Kidney (tissue), 22 donors: ENCODE measurements at places on chromosomes 2 and 18. TPM values are rescaled to one million over a fixed set of nuclear protein-coding genes. Genes with fewer than 3 reads are reported as not detected.
A peak's percentile ranks its signal among the peaks of the same experiment; 100 is the strongest.

GRCh38 chr18:22489704-22490103, 72.0 kb upstream of the CTAGE1 start:
- no peak for DNase-seq

DNA sequence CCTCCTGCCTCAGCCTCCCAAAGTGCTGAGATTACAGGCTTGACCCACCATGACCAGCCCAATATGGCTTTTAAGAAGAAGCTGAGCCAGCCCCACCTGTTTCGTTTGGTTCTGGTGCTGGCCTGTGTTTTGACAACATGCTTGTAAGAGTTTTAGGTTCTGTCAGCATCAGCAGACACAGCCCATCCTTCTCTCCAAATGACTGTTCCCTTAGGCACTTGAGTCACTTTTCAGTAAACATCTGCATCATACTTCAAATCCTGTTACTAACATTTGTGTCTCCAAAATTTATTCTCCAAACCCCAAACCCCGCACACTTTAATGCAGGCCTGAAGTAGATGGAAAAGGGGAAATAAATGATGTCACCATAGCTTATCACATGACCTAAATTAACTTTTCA, 1118.5 kb downstream of the TSN start:
- no peak for DNase-seq

- DNase-seq, result no peak
Observed at GRCh38 chr2:136482966-136483365, 282.4 kb upstream of the THSD7B start.

DNA sequence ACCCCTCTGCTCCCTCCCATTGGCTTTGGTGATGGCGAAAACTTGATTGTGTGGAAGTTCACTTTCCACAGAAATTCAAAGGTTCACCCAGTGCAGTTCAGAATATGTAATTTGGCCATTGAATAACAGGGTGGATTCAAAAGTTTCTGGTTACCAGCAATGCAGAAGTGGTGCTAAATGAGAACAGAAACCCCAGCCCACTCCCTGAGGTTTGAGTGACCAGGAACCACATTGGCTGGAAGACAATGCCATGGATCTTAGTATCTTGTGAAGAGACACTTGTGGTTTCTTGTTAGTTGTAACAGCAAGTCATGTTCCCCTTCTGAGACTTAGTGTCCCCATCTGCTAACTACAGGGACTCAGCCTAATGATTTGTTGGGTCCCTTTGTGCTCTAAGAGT, 49.8 kb downstream of the QPCT start:
- no peak for DNase-seq

DNA sequence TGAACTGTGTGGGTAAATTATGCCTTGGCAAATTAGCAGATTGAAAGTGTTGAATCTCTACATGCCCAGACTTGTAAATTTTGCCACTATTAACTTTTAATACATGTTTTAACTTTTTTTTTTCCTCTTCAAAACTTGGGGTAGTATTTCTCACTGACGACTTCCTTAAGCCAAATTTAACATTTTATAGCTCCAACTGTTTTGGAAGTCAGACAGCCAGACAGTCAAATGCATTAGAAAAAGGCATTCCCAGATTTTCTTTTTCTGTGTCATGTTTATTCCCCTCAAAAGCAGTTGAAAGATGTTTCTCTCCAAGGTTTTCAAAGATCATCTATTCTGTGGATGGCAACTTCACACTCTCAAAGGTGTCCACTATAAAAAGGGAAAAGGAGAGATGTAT, 226.8 kb upstream of the FN1 start:
- no peak for DNase-seq

DNA sequence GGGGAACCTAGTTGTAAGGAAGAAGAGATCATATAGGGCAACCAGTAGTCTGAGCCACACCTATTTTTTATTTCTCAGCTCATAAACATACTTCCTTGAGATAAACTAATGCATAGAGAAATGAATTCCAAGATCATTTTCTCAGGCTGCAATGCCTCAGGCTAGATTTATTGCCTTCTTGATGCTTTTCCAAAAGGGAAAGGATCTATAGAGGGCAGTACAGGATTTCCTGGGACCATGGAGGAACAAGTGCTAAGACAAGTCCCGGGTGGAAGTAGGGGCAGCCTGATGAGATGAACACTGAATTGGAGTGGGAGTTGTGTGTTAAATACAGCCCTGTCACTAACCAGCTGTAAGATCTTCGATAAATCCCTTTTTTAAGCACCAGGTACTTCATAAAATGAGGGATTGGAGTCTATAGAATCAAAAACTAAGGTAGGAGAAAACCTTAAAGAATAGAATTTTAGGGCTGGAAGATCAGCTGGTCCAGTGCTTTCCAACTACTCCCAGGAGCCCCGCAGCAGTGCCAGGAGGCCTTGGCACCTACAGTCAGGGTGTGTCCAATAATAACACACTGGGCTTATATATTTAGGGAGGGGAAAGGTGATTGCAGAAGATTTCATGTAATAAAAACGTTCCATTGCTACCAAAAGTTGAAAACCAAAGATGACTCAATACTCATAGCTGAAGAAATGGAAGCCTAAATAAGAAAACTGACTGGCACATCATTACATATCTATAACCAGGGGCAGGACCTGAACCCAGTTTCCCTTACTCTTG, 58.1 kb downstream of the SERTAD2 start:
- DNase-seq, result peak; percentile 67

GRCh38 chr18:60377778-60378469, 5.3 kb upstream of the MC4R start:
- no peak for DNase-seq

GRCh38 chr2:108893277-108893676, 95.7 kb downstream of the EDAR start:
- no peak for DNase-seq

- no peak for DNase-seq
Observed at GRCh38 chr2:112680666-112681101, 34.9 kb downstream of the SLC20A1 start.

GRCh38 chr2:18626958-18627650, 37.7 kb upstream of the NT5C1B start:
- DNase-seq, result no peak

GRCh38 chr2:241211276-241211675, 22.8 kb downstream of the ANO7 start:
- no peak for DNase-seq

GRCh38 chr2:100004959-100005387, 137.4 kb downstream of the AFF3 start:
- peak; percentile 64 for DNase-seq

DNA sequence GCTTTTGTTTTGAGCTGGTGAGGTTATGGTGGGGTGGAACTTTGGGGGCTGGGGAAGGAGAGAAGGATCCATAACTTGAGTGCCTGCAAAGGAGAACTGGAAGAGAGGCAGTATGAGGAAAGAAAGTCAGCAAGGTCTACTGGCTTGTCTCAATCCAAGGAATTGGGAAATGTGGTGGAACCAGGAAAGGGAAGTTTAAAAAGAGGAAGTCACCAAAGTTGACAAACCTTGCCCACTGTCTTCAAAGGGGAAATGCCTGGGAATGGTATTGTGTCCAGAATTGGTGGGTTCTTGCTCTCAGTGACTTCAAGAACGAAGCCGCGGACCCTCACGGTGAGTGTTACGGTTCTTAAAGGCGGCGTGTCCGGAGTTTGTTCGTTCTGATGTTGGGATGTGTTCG, 304.1 kb upstream of the FAM98A start:
- no peak for DNase-seq

GRCh38 chr2:203105996-203106395, 91.3 kb downstream of the NBEAL1 start:
- no peak for DNase-seq

- no peak for DNase-seq
Observed at GRCh38 chr18:41042866-41043265, 912.2 kb upstream of the PIK3C3 start.

- no peak for DNase-seq
Observed at GRCh38 chr2:154911729-154912128, 213.2 kb downstream of the KCNJ3 start.

GRCh38 chr2:136116151-136116812, 1.7 kb downstream of the CXCR4 start:
- DNase-seq, result peak; percentile 83

DNA sequence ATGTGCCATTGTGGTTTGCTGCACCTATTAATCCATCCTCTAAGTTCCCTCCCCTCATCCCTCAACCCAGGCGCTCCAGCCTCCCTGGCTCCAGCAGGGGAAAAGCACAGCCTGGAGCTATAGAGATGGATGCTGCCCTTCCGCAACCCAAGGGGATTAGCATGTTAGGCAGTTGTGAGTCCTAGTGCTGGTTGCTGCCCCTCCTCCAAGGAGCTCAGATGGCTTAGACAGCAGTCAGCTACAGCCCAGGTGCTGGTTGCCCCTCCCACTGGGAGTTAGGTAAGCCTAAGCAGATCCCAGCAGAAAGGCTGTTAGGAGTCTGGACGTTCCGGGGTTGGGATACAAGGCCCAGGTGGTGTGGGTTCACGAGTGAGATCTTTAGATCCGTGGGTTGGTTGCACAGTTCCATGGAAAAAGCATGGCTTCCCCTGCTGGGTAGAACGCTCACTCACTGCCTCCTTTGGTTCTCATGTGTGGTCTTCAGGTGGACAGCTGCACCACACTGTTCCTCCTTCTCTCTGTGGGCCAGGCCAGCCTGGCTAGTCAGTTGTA, 446.1 kb downstream of the ZNF804A start:
- no peak for DNase-seq

GRCh38 chr2:127633556-127634065, 12.3 kb upstream of the GPR17 start:
- DNase-seq, result peak; percentile 46

DNA sequence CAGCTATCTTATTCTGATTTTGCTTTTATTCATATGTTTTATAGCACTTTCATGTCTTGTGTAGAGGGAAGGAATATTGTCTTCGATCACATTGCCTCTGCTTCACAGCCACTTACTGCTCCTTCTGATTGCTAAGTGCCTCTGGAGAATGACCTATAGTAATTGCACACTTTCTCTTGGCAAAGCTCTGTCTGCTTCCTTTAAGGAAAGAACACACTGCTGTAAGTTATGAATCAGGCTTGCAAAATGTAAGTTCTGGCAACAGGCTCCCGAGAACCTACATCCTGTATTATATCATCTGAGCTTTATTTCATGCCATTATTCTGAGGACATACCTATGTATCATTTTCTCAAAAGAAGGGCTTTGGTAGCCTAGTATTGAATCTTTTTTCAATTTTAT, 170.7 kb downstream of the ZNF804A start:
- DNase-seq, result no peak

DNA sequence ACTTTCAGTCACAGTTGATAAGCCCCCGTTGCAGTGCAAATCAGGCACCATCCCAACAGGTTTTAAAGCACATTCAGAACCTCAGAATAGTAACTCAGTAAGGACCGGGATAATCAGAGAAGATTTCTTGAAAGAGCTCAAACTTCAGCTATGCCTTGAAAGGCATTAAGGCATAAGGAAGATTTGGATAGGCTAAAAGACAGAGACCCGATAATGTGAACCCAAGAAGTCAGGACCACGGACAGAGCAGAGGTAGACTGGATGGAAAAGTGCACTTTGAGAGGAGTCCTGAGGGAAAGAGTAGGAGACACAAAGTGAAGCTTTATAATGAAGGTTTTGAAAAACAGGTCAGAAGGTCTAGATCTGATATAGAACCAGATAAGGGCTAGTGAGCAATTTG, 36.9 kb upstream of the KLF7 start:
- peak; percentile 92 for DNase-seq

- DNase-seq, result no peak
Observed at GRCh38 chr2:235711527-235711926, 217.7 kb downstream of the AGAP1 start.

- no peak for DNase-seq
Observed at GRCh38 chr2:100451092-100451491, 19.2 kb upstream of the NMS start.

DNA sequence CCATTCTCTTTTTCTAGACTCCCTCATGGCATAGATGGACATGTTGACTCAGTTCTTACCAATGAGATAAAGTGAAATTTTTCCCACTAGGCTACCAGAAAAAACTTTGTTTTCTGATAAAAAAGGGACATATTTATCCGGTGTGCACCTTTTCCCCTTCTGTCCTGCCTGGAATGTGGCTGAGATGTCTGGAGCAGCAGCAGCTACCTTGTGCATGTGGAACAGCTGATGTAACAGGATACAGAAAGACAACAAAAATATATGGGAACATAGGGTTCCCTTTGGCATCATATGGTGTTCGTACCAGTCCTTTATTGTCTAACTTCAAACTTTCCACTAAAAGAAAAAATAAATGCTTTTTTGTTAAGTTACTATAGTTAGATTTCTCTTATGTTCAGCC, 460.2 kb upstream of the HS6ST1 start:
- DNase-seq, result no peak

DNA sequence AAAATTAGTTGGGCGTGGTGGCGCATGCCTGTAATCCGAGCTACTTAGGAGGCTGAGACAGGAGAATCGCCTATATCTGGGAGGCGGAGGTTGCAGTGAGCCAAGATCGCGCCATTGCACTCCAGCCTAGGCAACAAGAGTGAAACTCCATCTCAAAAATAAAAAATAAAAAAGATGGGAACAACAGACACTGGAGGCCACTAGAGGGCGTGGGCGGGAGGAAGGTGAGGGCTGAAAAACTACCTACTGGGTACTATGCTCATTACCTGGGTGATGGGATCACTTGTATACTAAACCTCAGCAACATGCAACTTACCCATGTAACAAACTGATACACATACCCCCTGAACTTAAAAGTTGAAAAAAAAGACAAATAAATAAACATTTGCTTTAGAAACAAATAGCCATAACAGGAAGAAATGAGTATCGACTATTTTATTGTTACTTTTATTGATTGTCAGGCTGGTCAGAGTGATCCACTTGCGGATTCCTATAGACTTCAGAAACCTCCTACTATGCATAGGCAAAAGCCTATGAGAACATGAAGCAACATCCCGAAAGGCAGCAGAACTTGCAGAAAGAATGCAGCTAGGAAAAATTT, 61.0 kb downstream of the TMEM163 start:
- no peak for DNase-seq

- no peak for DNase-seq
Observed at GRCh38 chr2:217419055-217419671, 559.3 kb upstream of the TNP1 start.

LHCGR gene
- total RNA-seq, result not detected

FIGN gene
- total RNA-seq, result 8.0 TPM

SKOR2 gene
- not detected for total RNA-seq

FZD7 gene
- 14.0 TPM for total RNA-seq

PROKR1 gene
- total RNA-seq, result not detected

ATP6V1C2 gene
- 4.2 TPM for total RNA-seq

GALM gene
- total RNA-seq, result 17.9 TPM

DOCK10 gene
- total RNA-seq, result 33.8 TPM

BCL2 gene
- 39.2 TPM for total RNA-seq

NOSTRIN gene
- total RNA-seq, result 50.2 TPM

SPC25 gene
- 0.79 TPM for total RNA-seq

ACOXL gene
- 2.0 TPM for total RNA-seq

GRHL1 gene
- 6.0 TPM for total RNA-seq

CDC42EP3 gene
- total RNA-seq, result 34.1 TPM

CNOT11 gene
- 45.7 TPM for total RNA-seq

GNLY gene
- total RNA-seq, result 5.5 TPM

DCTN1 gene
- 134 TPM for total RNA-seq

CFC1 gene
- total RNA-seq, result not detected

POTEI gene
- not detected for total RNA-seq

ME2 gene
- total RNA-seq, result 32.8 TPM

ANO7 gene
- 1.9 TPM for total RNA-seq
